Neural crest cell (in vitro differentiated cells): ENCODE measurements at places on chromosomes 5 and 9. TPM values are rescaled to one million over a fixed set of nuclear protein-coding genes. Genes with fewer than 3 reads are reported as not detected.
A peak's percentile ranks its signal among the peaks of the same experiment; 100 is the strongest.

DNA sequence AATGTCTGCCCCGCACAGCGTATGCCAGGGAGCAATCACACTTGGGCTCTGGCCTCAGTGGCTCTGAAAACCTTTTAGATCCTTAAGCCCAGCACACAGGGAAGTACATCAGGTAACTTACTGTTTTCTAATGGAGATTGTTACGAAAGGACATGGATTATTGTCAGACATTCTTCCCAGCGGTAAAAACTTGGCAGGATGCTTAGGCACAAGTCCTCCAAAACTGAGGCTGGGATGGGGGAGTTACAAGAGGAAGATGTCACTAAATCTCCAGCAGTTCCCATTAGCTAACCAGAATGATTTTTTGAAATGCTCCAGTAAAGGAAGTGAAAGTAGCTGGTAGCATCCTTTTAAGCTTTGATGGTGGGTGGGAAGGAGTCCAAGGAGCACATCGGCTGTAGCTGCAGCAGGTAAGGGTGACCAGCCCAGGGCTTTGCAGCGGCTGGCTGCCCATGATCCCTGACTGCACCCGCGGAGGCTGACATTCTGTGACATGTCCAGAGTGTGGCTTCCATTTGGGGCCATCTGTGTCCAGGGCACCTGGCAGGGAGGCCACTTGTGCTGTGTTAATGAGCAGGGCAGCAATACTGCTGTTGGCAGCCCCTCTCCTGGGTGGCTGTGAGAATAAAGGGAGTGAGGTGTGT lies 165.8 kb downstream of the GADD45G start:
- no peak for DNase-seq

DNA sequence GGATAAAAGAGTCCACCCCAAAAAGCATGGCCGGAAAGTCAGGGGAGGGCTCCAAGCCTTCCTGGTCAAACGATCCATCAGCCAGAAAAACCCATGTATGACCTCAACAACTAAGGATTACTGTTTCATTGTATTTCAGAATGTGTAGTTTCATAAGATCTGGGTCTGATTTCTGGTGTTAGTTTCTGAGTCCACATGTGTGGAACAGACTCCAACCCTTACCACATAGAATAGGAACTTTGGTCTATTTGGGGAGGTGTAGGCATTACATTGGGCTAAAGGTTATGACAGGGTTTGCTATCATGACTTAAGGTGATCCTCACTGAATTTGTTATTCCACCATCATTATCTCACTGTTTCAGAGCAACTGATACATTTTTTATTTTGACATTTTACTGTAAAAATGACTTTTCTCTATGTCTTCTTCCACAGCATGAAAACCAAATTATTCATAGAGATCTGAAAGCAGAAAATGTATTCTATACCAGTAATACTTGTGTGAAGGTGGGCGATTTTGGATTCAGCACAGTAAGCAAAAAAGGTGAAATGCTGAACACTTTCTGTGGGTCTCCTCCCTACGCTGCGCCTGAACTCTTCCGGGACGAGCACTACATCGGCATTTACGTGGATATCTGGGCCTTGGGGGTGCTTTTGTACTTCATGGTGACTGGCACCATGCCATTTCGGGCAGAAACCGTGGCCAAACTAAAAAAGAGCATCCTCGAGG lies 33.5 kb downstream of the HMGCS1 start:
- no peak for DNase-seq

DNA sequence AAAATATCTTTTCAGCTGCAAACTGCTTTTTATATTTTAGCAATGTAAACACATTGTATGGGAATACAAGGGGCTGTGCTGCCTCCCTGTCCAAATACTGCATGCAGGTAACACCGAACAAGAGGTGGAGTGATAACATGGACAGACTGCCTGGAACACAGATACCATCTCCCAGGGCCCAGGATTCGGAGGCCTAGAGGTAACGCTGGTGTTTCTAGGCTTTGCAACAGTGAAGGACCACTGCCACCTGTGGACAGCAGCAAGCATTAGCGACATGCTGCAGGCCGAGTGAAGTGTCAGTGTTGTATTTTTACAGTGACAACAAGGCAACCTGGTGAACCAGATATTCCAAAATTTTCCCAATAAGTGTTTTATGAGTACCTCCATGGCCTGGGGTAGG lies 379.1 kb downstream of the DMRT2 start:
- DNase-seq, result no peak

The CCNJL gene
- 28.7 and 29.7 TPM in 2 replicates for total RNA-seq

GRCh38 chr9:12816656-12817101 lies 41.9 kb downstream of the LURAP1L start:
- DNase-seq, result no peak

The FAM200C gene
- 9.1 and 9.6 TPM in 2 replicates for total RNA-seq

DNA sequence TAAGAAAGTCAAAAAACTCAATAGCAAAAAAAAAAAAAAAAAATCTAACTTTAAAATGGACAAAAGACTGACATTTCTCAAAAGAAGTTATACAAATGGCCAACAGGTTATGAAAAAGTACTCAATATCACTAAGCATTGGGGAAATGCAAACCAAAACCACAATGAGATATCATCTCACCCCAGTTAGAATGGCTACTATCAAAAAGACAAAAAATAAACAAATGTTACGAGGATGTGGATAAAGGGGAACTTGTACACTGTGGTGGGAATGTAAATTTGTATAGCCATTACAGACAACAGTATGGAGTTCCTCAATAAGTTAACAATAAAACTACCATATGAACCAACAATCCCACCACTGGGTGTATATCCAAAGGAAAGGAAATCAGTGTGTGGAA lies 37.2 kb downstream of the ENC1 start:
- no peak for DNase-seq

- DNase-seq, result no peak
Measured at GRCh38 chr9:36396985-36397384, 3.1 kb downstream of the RNF38 start.

DNA sequence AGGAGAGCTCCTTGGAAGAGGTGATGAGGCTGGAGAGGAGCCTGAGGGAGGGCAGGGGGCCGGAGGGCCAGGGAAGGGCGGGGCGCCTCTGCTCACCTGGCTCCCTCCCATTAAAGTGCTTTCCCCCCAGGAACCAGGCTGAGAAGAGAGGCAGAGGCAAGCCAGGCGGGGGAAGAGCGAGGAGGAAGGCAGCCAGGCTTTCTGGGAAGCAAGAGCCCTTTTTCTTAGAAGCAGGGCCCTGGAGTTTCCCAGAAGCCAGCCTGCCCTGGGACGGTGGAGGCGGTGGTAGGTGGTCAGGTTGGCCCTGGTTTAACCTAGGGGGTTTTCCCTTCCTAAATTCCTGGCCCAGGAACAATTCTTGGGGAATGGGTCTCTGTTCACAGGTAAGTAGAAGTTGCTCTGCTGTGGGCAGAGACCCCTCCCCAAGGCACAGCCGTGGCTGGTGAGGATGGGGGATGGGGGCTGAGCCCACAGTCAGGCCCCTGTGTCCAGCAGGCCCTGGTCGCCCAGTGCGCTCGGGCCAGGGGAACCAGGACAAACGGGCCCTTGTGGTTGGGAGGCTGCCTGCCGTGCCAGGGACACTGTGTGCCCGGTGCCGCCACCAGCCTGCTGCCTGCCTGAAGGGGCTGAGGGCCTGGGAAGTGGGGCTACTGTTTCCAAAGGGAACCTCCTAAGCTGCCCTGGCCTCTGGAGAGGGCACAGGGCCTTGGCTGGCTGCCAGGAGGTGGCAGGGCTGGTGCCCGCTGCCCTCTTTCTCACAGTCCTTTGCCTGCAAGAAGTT lies 16.6 kb upstream of the RALGDS start:
- DNase-seq, result no peak

- DNase-seq, result no peak
Measured at GRCh38 chr9:78596346-78596745, 299.4 kb downstream of the PSAT1 start.

DNA sequence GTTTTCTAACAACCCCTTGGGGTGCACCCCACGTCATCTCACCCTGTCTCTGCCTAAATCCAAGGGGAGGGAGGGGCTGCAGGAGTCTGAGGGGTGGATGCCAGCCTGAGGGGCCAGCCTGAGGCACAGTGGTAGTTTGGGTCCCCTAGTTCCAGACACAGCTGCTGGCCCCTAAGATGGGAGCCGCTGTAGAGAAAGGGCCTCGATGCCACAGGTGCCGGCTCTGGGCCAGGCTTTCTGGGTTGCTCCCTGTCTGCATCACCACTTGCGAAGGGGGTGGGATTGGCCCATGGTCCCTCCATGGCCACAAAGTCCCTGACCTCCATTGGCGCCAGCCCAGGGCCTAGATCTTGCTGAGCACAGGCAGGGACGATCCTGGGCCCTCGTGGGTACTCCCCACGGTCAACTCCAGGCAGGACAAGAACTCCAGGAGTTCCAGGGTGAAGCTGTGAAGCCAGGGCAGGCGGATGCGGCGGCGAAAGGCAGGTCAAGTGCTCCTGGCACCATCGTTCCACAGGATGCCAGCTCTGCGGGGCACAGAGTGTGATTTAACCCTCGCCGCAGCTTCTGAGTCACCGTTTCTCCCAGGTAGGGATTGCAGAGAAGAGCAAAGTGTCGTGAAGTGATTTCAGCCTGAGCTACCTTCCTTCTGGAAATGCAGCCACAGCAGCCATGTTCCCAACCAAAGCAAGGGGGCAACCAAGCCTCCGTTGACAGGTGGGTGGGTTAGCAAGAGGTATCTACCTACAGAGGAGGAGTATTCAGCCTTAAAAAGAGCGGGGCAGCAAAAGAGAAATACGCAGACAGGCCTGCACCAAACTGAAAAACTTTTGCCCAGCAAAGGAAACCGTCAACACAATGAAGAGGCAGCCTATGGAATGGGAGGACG lies 41.6 kb upstream of the EXOC3 start:
- DNase-seq, result no peak

DNA sequence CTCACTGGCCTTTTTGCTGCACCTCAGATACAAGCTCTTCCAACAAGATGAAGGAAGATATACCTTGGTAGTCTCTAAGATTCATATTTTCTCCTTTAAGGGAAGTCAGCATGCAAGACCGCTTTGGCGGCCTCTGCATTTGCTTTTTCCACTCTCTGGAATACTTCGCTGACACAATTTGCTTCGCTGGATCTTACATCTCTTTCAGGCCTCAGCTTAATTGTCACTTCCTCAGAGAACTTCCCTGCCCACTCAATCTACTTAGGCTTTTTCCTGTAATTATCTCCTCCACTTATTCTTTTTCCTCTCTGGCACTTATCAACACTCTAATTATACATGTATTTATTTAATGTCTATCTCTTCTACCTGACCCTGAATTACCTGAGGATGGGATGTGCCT lies 1131.1 kb upstream of the WWC1 start:
- DNase-seq, result no peak

- no peak for DNase-seq
Measured at GRCh38 chr9:128149951-128150593, 819 bp downstream of the LCN2 start.

DNA sequence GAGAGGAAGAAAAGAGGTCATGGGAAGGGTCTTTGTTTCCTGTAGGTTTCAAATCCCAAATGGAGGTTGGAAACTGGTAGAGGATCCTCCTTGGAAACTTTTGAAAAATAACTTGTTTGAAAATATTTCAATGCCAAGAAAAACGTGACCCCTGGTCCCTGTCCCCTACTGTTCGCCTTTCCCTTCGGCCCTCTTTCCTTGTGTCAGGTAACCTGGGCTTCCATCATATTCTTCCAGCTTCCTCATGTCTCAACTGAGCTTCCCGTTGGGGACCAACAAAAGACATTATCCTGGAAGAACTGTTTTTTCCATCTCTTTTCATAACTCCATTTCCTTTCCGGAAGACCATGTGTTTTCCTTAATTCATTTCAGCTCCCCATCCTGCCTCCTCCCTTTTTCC lies 266.8 kb upstream of the ANKRD55 start:
- no peak for DNase-seq

The SLC45A2 gene
- 0.36 and 1.3 TPM in 2 replicates for total RNA-seq

GRCh38 chr9:114603248-114603647 lies 7.8 kb upstream of the TMEM268 start:
- no peak for DNase-seq

- peak; percentile 6 for DNase-seq
Measured at GRCh38 chr5:87770601-87771121, 357.9 kb upstream of the CCNH start.

The SLC6A3 gene
- 0.16 and 0.27 TPM in 2 replicates for total RNA-seq

The SPINK1 gene
- total RNA-seq, result not detected in 2 replicates

DNA sequence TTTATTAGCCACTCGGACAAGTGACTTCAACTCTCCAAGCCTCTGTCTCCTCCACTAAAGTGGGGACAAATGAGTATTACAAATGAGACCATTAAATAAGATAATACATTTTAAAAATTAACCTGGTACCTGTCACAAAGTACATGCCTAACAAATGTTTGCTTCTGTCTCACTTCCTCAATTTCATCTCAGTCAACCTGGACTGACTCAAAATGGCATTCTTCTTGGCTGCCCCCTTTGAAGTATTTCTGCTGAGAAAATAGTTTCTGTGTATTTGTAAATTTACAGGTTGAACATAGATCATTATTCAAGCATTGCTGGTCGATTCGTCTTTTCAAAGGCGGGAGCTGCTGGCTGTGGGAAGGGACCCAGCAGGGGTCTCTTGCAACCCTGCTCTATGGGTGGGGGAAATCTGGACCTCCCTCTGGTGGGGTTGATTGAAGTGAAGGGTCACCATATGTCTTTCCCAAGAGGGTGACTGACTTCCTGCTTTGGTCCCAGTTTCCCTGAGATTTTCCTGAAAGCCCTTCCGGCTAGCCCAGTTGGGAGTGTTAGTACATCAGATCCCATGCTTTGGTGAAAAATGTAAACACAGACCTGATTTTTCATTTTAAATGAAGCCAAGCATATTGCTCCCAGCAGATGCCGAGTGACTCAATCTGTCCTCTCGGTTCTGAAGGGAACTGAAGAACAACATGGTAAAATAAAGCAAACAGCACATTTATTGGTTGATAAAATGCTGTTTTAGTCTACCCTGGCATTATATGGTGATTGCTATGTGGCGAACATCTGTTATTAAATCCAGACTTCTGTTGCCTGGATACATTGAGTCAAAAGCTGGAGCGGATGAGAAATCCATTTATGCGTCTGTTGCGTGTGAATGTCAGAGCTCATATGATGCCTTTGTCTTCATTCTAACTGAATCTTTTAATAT lies 73.0 kb downstream of the KCNIP1 start:
- DNase-seq, result no peak

DNA sequence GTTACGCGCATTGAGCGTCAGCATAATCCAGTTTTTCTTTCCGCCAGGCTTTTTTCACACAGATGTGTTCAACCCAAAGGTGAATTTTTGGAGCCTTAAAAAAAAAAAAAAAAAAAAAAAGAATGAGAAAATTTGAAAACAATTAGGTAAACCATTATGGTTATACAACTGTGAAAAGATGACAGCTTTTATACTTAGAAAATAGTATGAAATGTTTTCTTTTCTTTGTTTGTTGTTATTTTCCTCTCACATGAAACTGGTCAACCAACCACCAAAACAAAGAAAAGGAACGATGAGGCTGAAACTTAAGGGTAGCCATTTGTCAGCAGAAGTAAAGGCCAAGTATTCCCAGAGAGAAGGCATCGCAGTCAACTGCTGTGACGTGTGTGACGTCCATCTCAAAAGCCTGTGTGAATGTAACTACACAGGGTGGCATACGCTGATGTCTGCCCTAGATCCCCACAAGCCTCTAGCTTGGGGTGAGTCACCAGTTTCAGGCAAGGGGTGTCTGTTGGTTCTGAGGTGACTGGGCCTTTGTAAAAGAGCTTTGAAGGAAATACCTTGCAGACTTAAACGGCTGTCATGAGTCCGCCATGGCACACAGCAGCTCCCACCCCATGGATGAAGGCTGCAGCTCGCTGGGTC lies 182.9 kb downstream of the AOPEP start:
- no peak for DNase-seq
